ENCODE measurements at places on chromosomes 4 and X. TPM values are rescaled to one million over a fixed set of nuclear protein-coding genes. Genes with fewer than 3 reads are reported as not detected.

VSIG1 gene
- total RNA-seq: 12.5 TPM

DNA sequence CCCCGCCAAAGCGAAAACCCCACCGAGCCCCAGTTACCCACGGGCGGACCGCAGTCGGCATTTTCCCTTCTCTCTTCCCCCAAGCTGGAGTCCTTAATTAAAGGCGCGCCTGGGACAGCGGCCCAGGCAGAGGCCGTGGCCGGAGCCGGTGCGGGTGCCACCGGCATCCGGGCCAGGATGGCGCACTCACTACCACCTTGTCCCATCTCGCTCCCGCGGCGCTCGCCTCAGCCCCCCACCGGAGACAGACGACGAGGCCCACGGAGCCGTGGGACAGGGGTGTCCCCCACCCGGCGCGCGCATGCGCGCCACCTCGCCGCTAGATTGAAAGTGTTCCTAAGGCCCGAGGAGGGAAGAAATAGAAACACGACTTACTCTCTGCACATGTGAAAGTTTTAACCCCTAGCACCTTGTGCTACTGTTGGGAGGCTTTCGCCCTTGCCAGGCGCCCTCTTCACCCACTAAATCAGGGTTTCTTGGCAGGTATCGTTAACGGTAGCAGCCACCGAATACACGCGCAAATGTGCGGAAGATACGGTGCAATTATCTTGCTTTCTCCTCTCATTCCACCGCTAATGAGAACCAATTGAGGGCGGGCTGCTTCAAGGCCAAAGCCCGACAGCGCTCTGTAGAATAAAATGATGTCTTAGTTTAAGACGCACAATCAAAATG, 64.3 kb upstream of the CCDC160 start:
- H3K4me3 ChIP-seq: peak overlapping the region; percentile 62
- peak; percentile 6 for DNase-seq
- no peaks in the 10 kb centered on the region for H3K36me3 ChIP-seq
- H3K4me1 ChIP-seq: peaks cover 13% of the 10 kb centered on the region
- no peaks in the 10 kb centered on the region for H3K27me3 ChIP-seq
- H3K27ac ChIP-seq: no peak overlapping the region

DNA sequence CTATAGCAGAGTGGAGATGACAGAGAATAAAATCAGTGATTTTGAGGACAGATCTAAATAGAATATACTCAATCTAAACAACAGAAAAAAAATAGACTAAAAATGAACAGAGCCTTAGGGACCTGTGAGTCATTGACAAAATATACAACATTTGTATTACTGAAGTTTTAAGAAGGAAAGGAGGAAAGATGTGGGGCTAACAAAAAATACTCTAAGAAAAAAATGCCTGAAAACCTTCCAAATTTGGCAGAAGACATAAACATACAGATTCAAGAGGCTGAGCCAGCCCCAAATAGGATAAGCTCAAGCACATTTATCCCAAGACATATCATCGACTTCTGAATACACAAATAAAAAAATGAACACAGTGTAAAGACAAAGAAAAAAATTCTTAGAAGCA, 123.6 kb upstream of the INTU start:
- H3K27ac ChIP-seq: no peak overlapping the region
- no peaks in the 10 kb centered on the region for H3K4me1 ChIP-seq
- no peak overlapping the region for H3K4me3 ChIP-seq

GRCh38 chrX:149453030-149453429, 52.1 kb downstream of the IDS start:
- no peaks in the 10 kb centered on the region for H3K27me3 ChIP-seq
- H3K4me1 ChIP-seq: no peaks in the 10 kb centered on the region
- H3K36me3 ChIP-seq: no peaks in the 10 kb centered on the region

DNA sequence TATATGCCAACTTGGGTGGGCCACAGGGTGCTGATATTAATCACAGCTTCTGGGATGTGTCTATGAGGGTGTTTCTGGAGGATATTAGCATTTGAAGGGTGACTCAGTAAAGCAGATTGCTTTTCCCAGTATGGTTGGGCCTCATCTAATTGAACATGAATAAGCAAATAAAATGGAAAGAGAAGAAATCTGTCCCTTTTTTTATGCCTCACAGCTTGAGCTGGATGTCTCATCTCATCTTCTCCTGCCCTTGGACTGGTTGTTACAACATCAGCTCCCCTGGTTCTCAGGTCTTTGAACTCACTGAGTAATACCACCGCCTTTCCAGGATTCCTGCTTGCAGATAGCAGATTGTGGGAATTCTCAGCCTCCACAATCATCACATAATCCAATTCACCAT, 1149.2 kb downstream of the PCDH18 start:
- no peak overlapping the region for H3K27ac ChIP-seq
- no peaks in the 10 kb centered on the region for H3K36me3 ChIP-seq
- DNase-seq: no peak
- no peaks in the 10 kb centered on the region for H3K4me1 ChIP-seq
- no peak overlapping the region for H3K4me3 ChIP-seq

- no peaks in the 10 kb centered on the region for H3K27me3 ChIP-seq
- DNase-seq: no peak
- no peak overlapping the region for H3K27ac ChIP-seq
- H3K4me3 ChIP-seq: no peak overlapping the region
Observed at GRCh38 chrX:97416461-97416860, 532.8 kb downstream of the RPA4 start.

DNA sequence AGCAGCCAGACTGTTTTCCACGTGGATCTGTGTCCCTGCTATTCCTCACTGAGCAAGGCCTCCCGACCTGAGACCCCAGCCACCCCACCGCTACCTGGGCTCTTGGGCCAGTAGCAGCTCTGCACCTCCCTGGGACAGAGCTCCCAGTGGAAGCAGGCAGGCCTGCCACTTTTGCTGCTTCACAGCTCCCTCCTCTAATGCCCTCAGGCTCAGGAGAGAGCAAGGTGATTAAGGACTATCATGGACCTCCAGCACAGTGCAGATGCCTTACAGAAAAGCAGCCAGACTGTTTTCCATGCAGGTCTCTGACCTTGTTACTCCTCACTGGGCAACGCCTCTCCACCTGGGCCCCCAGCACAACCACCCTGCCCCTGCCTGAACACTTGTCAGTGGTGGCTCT, 37.0 kb downstream of the AWAT2 start:
- H3K4me3 ChIP-seq: no peak overlapping the region
- no peaks in the 10 kb centered on the region for H3K27me3 ChIP-seq
- H3K4me1 ChIP-seq: peaks cover 6% of the 10 kb centered on the region
- no peak overlapping the region for H3K27ac ChIP-seq
- no peak for DNase-seq
- H3K36me3 ChIP-seq: no peaks in the 10 kb centered on the region

- no peaks in the 10 kb centered on the region for H3K4me1 ChIP-seq
- no peaks in the 10 kb centered on the region for H3K27me3 ChIP-seq
- no peak overlapping the region for H3K4me3 ChIP-seq
- no peaks in the 10 kb centered on the region for H3K36me3 ChIP-seq
Observed at GRCh38 chr4:114264877-114265291, 285.4 kb upstream of the ARSJ start.

MAB21L2 gene
- not detected for total RNA-seq

DNA sequence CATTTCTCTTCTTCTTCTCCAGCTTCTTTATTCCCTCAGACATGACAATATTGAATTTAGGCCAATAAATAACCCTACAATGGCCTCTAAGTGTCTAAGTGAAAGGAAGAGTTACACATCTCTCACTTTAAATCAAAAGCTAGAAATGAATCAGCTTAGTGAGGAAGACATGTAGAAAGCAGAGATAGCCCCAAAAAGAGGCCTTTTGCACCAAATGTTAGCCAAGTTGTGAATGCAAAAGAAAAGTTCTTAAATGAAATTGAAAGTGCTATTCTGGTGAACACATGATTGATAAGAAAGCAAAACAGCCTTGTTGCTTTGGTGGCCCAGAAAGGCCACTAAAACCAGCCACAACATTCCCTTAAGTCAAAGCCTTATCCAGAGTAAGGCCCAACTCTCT, 146.2 kb upstream of the HHIP start:
- H3K4me3 ChIP-seq: no peak overlapping the region
- DNase-seq: no peak
- no peaks in the 10 kb centered on the region for H3K4me1 ChIP-seq
- no peaks in the 10 kb centered on the region for H3K27me3 ChIP-seq

GRCh38 chr4:159206427-159206871, 103.6 kb downstream of the RAPGEF2 start:
- no peak overlapping the region for H3K4me3 ChIP-seq
- peaks cover 10% of the 10 kb centered on the region for H3K4me1 ChIP-seq
- no peak for DNase-seq
- peaks cover 5% of the 10 kb centered on the region for H3K36me3 ChIP-seq
- H3K27ac ChIP-seq: no peak overlapping the region
- H3K27me3 ChIP-seq: no peaks in the 10 kb centered on the region

PNMA6E gene
- not detected for total RNA-seq

FAM9C gene
- total RNA-seq: not detected

DNA sequence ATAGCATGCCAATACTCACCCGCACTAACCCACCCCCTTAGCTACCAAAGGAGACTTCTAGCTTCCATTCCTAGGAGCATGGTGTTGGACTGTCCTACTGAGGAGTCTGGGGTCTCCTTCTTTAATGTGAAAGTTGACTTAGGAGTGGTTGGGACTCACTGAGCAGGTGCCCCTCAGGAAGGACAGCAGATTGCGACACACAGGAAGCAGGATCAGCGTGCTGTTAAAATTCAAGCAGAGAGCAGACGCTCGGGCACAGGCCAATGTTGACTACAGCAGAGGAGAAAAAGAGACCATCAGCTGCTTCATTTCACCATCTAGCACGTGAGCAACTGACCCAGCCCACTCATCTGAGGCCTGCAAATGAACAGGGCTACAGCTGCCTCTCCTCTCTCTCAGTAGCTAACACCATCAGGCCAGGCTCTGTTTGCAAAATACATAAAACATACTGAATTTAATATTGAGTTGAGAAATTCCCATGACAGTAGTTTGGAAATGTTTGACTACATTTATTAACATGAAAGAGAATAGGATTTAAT, 10.8 kb downstream of the NOX1 start:
- H3K4me1 ChIP-seq: no peaks in the 10 kb centered on the region
- no peak overlapping the region for H3K4me3 ChIP-seq
- no peaks in the 10 kb centered on the region for H3K27me3 ChIP-seq
- no peaks in the 10 kb centered on the region for H3K36me3 ChIP-seq

- H3K27ac ChIP-seq: no peak overlapping the region
- no peaks in the 10 kb centered on the region for H3K27me3 ChIP-seq
- H3K36me3 ChIP-seq: no peaks in the 10 kb centered on the region
- H3K4me3 ChIP-seq: no peak overlapping the region
Observed at GRCh38 chrX:120365320-120365719, 3.4 kb downstream of the ATP1B4 start.

GRCh38 chr4:119629142-119629471, 503 bp upstream of the PDE5A start:
- no peak overlapping the region for H3K27ac ChIP-seq
- peak overlapping the region; percentile 64 for H3K4me3 ChIP-seq
- no peaks in the 10 kb centered on the region for H3K36me3 ChIP-seq
- H3K4me1 ChIP-seq: peaks cover 23% of the 10 kb centered on the region
- DNase-seq: no peak
- H3K27me3 ChIP-seq: peaks cover 5% of the 10 kb centered on the region

GRCh38 chr4:80521438-80521837, 185.9 kb downstream of the CFAP299 start:
- no peaks in the 10 kb centered on the region for H3K4me1 ChIP-seq
- H3K27ac ChIP-seq: no peak overlapping the region
- H3K27me3 ChIP-seq: no peaks in the 10 kb centered on the region
- no peaks in the 10 kb centered on the region for H3K36me3 ChIP-seq
- no peak for DNase-seq

DNA sequence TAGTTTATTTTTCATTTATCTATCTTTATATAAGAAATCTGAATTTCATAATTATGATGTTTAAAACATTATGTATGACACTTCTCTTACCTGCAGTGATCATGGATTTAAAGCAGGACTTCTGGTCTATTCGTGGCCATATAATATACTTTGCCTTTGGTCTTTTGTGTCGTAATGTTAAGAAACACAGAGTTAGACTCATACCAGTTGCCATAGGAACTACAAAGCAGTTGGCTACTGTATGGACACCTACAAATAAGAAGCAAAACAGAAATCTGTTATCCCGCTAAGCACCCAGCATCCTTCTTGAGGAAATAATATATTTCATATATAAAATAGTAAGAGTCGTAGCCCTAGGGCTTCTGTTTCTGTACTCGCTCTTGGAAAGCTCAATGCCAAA, 4.3 kb downstream of the SEPSECS start:
- peaks cover 21% of the 10 kb centered on the region for H3K36me3 ChIP-seq
- no peak overlapping the region for H3K27ac ChIP-seq
- no peak overlapping the region for H3K4me3 ChIP-seq
- no peak for DNase-seq
- no peaks in the 10 kb centered on the region for H3K27me3 ChIP-seq

DNA sequence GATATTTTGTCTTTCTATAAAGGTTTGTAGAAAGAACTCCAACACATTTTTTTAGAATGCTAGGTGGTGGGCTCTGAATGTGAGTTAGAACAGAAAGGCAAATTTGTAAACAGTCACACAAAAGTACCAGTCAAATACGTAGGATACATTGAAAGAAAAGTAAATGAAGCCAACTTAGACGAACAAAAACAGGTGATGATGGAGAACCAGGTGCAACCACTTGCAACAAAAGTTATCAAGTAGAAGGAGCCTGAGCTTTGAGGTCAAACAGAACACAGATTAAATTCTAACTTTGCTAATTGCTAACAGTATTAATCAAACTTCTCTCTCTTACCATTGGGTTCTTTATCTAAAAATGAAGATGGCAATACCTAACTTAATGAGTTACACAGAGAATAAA, 62.7 kb upstream of the DAPP1 start:
- no peak for DNase-seq
- H3K27me3 ChIP-seq: no peaks in the 10 kb centered on the region
- H3K4me1 ChIP-seq: no peaks in the 10 kb centered on the region
- no peaks in the 10 kb centered on the region for H3K36me3 ChIP-seq
- no peak overlapping the region for H3K4me3 ChIP-seq
- H3K27ac ChIP-seq: no peak overlapping the region

DNA sequence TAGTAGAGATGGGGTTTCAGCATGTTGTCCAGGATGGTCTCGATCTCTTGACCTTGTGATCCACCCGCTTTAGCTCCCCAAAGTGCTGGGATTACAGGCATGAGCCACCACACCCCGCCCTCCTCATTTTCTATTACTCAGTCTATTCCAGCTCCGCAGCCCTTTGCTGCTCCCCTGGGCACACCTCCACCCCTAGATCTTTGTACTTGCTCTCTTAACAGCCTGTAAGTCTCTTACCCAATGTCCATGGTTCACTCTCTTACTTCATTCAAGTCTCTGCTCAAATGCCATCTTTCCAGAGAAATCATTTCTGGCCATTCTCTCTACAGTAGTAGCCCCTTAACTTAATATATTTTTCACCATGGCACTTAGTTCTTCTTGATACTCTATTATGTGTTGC, 64.7 kb downstream of the LDB2 start:
- no peaks in the 10 kb centered on the region for H3K4me1 ChIP-seq
- DNase-seq: no peak
- H3K36me3 ChIP-seq: no peaks in the 10 kb centered on the region
- no peak overlapping the region for H3K4me3 ChIP-seq

All from CD4-positive, alpha-beta T cell (primary cell).